ENCODE measurements at places on chromosomes 1 and 21.

DNA sequence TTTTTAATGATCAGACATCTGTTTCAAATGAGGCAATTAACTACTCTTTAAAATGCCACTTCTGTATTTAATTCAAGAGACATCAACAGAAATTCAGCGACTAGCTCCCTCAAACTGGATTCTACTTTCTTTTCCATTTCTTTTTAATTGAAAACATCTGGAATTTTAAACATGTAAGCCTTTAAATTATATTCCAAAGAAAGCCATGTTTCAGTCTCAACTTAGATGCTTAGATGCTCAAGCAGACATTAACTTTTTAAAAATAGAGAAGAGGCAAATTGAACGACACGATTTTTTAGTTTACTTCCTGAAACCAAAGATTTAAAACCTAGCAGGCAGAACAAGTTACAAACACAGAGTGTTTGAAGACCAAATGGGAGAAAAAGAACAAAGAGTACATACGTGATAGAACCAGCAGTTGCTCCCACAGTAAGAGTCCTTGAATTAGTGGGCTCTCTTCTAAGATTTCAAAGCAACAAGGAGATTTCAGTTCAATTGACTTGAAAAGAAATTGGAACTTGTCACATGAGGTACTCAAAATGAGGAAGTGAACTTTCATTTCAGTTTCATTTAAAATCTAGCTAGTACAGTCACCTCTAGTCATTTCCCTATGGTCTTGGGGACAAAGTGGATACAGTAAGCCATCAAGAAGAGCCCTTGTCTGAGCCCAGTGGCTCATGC is at the start of gene CTSS:
Gene CTSS, minus strand, starts transcription at position 483 of the 681 bp plus-strand sequence. CDS start 1,015 bp downstream, outside the sequence.
- peak; percentile 32 for DNase-seq

- DNase-seq, result peak; percentile 59
Observed at GRCh38 chr1:238485057-238485911, 594.6 kb upstream of the ZP4 start.

GRCh38 chr1:45536886-45537285 is 13.7 kb upstream of the AKR1A1 start:
- DNase-seq, result no peak

- DNase-seq, result no peak
Observed at GRCh38 chr1:66940981-66941380, 16.2 kb downstream of the MIER1 start.

GRCh38 chr21:31665397-31665796 is 5.9 kb downstream of the SOD1 start:
- DNase-seq, result no peak

- DNase-seq, result no peak
Observed at GRCh38 chr1:110544753-110545152, 25.8 kb upstream of the KCNA10 start.

GRCh38 chr1:118100686-118101514 is 84.1 kb downstream of the SPAG17 start:
- DNase-seq, result no peak

DNA sequence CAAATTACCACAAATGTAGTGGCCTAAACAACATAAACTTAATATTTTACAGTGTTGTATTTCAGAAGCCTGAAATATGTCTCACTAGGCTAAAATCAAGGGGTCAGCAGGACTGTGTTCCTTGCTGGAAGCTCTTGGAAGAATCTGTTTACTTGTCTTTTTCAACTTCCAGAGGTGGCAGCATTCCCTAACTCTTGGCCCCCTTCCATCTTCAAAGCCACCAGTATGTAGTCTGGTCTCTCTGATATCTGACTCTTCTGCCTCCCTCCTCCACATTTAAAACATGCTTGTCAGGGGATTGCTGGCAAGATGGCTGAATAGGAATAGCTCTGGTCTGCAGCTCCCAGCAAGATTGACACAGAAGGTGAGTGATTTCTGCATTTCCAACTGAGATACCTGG is 567.5 kb downstream of the PLA2G4A start:
- DNase-seq, result no peak

- peak; percentile 19 for DNase-seq
Observed at GRCh38 chr1:225998560-225999226, 450 bp downstream of the SDE2 start.

GRCh38 chr1:31054349-31054748 is 11.2 kb downstream of the PUM1 start:
- DNase-seq, result no peak

DNA sequence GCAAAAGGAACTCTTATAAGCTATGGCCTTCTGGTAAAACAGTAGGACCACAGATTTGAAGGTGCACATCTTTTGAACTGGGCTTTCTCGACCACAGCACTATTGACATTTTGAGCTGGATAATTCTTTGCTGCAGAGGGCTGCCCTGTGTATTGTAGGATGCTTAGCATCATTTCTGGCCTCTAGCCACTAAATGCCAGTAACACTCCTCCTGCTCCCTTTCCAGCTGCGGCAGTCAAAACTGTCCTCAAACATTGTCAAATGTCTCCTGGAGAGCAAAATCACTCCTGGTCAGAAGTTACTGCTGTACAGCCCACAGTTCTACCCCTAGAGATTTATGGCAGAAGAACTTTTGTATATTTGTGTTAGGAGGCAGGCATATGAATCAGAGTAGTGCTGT is 836.7 kb downstream of the PLA2G4A start:
- no peak for DNase-seq

- DNase-seq, result no peak
Observed at GRCh38 chr1:60936591-60937342, 145.6 kb upstream of the NFIA start.

- no peak for DNase-seq
Observed at GRCh38 chr1:3061566-3061965, 7.4 kb upstream of the PRDM16 start.

DNA sequence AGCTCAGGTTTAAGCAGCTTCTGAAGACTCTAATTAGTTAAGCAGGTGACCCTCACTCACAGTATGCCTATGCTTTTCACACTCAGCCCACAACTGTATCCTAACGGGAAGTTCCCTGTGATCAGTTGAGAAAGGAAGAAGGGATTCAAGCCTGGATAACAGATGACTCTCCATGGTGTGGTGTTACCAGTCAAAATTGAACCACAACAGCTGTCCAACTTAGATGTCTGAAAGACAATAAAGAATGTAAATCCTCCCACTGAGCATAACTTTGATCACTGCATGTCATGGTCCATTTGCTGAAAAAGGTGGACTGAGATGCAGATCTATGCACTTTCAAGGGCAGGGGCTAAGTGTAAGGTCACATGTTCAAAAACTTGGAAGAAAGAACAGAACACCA is 32.3 kb upstream of the DIPK1A start:
- no peak for DNase-seq

DNA sequence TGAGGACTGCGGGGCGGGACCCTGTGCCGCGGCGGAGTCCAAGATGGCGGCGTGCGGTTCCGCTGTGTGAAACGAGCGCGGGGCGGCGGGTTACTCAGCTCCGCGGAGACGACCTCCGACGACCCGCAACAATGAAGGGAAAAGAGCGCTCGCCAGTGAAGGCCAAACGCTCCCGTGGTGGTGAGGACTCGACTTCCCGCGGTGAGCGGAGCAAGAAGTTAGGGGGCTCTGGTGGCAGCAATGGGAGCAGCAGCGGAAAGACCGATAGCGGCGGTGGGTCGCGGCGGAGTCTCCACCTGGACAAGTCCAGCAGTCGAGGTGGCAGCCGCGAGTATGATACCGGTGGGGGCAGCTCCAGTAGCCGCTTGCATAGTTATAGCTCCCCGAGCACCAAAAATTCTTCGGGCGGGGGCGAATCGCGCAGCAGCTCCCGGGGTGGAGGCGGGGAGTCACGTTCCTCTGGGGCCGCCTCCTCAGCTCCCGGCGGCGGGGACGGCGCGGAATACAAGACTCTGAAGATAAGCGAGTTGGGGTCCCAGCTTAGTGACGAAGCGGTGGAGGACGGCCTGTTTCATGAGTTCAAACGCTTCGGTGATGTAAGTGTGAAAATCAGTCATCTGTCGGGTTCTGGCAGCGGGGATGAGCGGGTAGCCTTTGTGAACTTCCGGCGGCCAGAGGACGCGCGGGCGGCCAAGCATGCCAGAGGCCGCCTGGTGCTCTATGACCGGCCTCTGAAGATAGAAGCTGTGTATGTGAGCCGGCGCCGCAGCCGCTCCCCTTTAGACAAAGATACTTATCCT is 430 bp downstream of the RBM15 start:
- peak; percentile 52 for DNase-seq

DNA sequence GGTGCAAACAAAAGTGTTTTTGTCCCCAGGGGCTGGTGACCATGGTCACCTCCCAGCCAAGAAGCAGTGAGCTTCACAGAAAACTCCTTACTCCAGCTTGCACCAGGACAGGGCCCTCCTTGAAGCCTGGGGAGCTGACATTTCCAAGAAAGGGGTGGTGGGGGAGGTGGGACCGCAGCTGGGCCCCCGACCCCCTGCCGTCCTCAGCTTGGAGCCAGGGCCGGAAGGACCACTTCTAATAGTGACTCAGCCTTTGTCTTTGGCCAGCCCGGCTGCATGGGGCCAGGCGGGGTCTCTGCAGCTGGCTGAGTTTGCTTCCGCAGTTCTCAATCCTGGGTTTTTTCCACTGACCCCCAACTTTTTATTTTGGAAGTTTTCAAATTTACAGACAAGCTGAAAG is 136.5 kb upstream of the POU3F1 start:
- no peak for DNase-seq

- no peak for DNase-seq
Observed at GRCh38 chr1:12245116-12245515, 15.3 kb downstream of the VPS13D start.

GRCh38 chr1:187509091-187509490 is 680.3 kb downstream of the PLA2G4A start:
- DNase-seq, result no peak

DNA sequence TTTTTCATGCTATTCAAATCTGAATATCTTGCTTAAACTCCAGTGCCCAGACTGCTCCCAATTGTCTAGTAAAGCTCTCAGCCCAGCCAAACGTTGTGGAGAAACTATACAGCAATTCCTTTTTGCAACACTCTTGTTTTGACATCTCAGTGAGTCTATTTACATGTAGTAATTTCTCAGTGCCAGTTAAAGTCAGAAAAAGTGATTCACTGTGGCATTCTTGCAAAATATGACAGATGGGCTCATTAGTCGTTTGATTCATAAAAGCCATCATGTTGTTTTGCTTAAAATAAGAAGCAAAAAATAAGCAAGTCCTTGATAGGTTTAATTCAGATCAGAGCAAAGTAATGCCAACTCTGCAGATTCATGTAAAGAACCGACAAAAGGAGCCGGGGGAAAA is 20.7 kb upstream of the TMPRSS15 start:
- DNase-seq, result no peak

GRCh38 chr1:6619045-6619444 is 5.5 kb downstream of the PHF13 start:
- no peak for DNase-seq

DNA sequence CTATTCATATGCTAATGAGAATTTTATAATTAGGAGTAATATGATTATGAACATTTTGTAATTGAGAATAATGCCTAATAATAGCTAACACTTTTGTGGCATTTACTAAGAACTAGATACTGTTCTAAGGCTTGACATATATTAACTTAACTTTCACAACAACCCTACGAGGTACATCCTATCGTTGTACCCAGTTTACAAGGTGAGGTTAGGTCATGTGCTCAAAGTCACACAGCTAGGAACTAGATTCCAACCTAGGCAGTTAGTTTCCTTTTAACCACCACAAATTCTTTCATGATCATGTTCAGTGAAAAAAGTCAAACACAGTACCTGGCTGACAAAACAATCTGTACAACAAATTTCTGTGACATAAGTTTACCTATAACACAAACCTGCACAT is 13.0 kb upstream of the ERRFI1 start:
- no peak for DNase-seq

DNA sequence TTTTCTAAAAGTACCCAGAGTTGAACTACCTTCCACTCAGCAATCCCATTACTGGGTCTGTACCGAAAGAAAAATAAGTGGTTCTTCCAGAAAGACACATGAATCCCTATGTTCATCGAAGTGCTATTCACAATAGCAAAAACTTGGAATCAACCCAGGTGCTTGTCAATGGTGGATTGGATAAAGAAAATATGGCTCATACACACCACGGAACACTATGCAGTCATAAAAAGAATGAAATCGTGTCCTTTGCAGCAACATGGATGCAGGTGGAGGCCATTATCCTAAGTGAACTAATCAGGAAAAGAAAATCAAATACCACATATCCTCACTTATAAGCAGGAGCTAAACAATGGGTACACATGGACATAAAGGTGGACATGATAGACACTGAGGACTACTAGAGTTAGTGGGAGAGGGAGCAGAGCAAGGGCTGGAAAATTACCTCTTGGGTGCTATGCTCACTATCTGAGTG is 32.9 kb upstream of the JUN start:
- no peak for DNase-seq

DNA sequence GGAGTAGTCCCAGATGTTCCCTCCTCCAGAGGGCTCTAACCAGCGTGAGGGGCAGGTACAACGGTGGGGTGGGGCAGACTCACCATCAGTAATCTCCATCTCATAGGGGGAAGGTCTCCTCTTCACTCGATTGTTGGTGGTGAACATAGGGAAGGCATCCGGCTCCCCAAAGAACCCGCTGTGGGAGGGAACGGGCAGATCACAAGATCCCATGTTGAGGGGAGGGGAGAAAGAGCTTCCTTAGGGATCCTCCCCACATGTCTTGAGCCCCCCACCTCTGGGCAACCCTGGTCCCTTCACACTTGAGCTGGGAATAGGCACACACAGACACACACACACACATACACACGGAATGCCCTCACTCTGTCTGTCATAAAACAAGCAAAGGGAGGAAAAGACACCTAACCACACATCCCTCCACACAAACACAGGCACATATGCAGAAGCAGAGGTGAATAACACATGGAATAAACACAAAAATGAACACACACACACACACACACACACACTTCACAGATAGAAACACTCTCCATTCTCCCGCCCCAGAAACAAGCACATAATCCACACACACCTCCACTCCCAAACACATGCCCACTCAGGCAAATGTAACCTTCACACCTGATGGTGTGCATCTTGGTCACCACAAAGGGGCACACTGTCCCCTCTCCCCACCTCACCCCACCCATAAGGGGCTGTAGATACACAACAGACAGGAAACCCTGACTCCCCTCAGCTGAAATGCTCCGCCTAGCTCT is 7.9 kb downstream of the TAL1 start:
- no peak for DNase-seq

DNA sequence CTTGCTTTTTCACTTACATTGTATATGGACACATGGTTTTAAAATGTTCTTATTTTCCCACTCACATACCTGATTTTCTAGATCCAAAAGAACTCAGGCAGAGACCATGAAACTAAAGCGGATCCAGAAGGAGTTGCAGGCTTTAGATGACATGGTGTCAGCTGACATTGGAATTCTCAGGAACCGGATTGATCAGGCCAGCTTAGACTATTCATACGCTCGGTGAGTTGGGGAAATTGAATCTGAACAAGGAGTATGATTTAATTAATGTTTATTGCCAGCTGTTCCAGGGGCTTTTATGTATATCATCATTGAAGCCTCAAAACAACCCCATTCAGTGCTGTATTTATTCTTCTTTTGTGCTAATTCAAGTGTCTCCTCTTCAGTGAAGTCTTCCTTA is 12.7 kb downstream of the GORAB start:
- no peak for DNase-seq

DNA sequence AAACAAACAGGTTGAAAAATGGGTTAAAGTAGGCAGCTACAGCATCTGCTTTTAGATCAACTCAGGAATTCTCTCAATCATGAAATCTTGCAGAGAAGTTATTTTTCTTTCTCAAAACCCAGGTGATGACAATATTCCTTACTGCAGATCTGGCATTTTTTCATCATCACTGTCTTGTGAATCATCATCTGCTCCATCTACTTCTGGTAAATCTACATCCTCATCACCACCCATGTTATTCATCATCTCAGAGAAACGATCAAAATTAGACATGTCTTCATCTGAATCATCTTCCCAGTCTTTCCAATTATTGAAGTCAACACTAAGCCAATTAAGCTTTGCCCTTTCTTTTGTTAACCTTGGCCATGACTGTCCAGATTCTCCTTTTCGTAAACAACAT is 21.8 kb downstream of the GBP2 start:
- DNase-seq, result no peak

Data from hindlimb muscle (tissue), 1 donor.